Stimulated activated CD4-positive, alpha-beta T cell treated with anti-CD3 and anti-CD28 coated beads, TNF-alpha, amount 100 ng/mL, for 4 hours (primary cell): ENCODE measurements at places on chromosomes 7 and 10.
A peak's percentile ranks its signal among the peaks of the same experiment; 100 is the strongest.

- DNase-seq = no peak
Measured at GRCh38 chr10:35463878-35464277, 127.6 kb downstream of the CCNY start.

- no peak for DNase-seq
Measured at GRCh38 chr7:87354749-87355148, 9.3 kb downstream of the CROT start.

- no peak for DNase-seq
Measured at GRCh38 chr7:54921116-54921515, 97.7 kb upstream of the EGFR start.

GRCh38 chr7:130473876-130474275 lies 18.0 kb upstream of the MEST start:
- no peak for DNase-seq

DNA sequence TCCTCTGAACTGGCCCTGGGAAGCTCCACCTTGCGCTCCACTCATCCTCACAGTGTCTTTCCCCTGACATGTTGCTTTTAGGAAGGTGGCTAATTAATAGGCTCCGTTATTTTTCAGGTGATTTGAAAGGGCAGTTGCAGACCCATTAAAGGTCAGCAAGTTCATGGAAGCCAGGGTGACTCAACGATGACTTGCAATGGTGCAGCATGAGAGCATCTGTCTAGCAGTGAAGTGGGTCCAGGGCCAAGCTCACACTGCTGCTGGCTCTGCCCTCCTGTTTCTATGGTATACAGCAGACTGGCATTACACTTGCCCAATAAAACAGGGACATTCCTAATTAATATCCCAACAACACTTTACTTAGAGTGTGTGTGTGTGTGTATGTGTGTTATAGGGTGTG lies 68.8 kb upstream of the WDR11 start:
- DNase-seq = no peak

DNA sequence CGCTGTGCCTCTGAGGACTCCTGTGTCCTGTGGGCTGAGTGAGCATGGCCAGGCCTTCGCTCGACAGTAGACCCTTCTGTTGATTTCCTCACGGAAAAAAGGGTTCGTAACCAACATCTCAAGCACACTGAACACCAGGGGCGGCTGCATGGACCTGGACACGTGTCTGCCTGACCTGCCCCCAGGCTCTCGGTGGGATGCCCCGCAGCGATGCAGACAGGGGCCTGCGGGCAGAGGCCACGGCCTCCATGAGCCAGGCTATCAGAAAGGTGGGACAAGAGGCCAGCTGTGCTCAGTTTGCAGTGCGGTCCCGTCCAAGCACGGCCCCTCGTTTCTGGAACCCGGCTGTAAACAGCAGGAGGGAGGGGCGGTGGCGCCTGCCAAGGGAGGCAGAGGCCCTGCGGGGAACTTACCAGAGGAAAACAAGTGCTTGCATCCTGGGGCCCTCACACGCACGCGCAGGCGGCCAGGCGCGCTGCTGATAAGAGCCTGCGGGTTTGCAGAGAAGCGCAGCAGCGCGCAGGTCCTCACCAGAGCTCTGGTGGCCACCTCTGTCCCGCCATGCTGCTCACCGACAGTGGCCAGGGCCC lies 10.6 kb downstream of the GPR146 start:
- peak; percentile 25 for DNase-seq

DNA sequence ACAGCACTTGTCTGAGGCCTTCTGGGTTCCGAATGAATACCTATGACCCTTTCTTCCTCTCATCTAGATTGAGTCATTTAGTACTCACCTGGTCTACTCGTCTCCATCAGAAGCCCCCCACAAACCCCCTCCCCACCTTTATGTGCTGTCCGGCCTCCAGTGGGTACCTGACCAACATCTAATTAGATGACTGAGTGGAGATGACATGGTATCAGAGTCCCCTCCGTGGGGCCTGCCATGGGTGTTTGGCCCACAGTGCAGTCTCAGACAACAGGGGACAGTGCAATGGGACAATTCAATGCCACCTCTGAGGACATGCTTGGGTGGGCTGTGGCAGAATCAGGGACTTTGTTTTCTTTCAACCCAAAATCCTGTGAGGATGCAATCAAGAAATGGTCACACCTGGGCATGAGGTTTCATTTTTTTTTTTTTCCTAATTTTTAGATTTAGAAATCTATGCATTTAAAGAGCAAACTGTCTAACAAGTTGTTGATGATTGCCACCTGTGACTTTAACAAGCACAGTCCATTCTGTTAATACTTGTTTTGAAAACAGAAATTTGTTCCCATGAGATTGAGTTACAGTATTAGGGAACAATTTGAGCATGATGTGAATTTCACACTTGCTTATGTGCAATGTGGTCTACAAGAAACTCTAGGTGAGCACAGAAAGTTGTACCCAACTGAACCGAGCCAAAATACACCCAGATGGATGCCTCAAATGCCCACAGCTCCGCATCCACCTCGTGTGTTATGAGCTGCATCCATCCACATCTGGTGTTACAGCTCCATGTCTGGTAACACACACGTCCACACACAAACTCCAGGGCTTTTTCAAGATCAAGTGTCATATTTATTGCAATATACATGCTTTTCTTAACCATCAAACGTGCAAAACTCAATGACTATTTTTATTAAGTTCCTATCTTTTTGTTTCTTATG lies 27.5 kb downstream of the GPRIN2 start:
- DNase-seq = no peak

DNA sequence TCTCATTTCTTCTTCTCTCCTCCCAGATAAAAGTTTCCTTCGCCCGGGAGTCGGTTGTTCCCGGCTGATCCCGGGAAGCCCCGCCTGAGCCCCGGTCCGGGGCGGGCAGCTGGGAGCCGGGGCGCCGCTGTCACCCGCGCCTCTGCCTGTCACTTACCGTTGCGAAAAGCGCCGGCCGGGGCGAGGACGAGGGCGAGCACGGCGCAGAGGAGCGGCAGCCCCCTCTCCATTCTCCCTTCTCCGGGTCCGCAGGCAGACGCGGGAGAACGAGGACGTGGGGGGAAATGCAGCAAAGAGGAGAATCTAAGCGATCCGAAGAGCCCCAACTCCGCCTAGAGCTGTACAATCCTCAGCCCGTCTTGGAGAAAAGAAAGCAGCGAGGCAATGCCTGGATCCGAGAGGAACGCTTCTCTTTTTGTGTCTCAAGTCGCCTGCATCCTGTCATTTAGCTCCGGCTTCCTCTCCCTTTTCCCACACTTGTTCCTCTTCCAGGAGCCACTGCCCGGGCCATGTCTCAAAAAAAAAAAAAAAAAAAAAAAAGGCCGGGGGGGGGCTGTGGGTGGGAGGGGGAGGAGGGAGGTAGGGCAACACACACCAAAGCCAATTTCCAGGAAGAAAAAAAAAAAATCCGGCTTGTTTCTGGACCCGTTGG lies at the start of gene NRP1:
Gene NRP1 (minus strand): TSS at position 515 of the 652 bp plus-strand sequence. CDS start 285 bp downstream, at position 230.
- DNase-seq = no peak

- no peak for DNase-seq
Measured at GRCh38 chr10:63553473-63553872, 32.3 kb downstream of the REEP3 start.

DNA sequence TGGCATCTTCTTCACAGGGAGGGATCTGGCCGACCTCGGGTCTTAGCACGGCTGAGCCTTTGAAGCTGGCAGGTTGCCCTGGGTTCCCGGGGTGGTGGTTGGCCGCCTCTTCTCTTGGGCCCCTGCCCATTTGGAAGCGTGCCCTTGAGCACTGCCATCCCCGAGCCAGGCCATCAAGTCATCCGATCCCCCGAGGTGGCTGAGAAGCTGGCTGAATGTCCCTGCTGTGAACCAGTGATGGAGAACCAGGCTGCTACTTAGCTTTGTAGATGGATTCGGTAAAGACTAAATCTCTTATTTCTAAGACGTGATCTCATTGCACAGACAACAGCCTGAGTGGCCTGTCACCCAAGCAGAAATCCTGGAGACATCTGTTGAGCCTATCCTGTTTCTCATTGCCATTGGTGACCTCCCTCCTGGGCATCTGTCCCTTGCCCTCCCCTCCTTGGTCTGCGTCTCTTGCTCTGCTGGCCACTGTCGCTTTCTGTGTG lies 74.3 kb downstream of the GRK5 start:
- no peak for DNase-seq

DNA sequence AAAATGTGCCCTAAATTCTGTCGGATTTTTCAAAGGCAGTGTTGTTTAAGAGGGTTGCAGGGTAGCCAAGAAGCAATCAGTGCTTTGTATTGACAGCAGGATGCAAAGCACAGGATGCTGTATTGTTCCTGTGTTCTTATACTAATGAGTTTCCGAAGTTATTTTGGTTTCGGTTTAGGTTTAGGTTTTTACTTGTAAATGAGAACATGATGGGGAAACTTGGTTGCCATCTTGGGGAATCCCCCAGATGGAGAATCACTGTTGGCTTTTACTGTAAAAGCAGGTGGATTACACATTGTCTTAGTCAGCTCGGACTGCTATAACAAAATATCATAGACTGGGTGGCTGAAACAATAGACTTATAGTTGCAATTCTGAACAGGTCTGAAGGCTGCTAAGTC lies 72.1 kb downstream of the INHBA start:
- DNase-seq = no peak

GRCh38 chr7:64887756-64888508 lies 15.1 kb upstream of the ZNF273 start:
- DNase-seq = no peak

GRCh38 chr7:116357781-116358670 lies 141.5 kb upstream of the CAV2 start:
- DNase-seq = no peak

GRCh38 chr7:74002474-74003017 lies 25.4 kb upstream of the ELN start:
- DNase-seq = no peak

DNA sequence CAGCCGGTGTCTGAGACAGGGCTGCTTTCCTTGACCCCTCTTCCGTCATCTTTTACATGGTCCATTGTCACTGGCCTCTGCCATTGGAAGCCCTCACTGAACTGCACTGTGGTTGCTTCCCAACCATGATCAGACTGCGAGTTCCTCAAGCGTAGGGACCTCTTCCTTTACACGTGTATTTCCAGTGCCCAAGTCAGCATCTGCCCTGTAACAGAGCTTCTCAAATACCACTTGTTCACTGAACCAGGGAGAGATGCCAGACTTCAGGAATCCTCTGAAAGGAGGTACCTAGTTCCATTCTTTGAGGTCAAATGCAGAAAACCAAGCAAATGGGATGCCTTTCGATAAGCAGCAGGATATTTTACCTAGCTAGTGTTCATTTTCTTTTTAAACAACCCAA lies 145.1 kb downstream of the NRP1 start:
- DNase-seq = no peak

DNA sequence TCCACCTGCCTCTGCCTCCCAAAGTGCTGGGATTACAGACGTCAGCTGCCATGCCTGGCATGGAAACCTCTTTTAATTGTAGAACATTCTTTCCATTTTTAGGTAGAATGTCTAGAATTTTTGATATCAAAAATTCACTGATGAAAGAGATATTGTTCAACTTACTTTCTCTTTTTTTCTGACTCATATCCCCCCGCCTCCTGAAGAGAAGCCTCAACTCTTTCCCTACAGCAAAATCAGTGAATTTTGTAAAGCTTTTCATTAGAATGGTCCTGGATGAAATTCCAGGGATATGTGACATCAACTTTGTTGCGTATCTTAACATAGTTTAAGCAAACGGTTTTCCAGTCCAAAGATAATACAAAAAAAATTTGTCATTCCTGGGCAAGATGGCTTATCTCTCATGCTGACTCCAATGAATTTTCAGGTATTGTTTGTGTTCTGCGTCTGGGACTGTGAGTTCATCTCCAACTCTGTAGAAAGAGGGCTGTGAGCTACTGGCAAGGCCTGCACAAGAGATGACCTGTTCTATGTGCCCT lies 256.8 kb downstream of the BMPER start:
- no peak for DNase-seq

DNA sequence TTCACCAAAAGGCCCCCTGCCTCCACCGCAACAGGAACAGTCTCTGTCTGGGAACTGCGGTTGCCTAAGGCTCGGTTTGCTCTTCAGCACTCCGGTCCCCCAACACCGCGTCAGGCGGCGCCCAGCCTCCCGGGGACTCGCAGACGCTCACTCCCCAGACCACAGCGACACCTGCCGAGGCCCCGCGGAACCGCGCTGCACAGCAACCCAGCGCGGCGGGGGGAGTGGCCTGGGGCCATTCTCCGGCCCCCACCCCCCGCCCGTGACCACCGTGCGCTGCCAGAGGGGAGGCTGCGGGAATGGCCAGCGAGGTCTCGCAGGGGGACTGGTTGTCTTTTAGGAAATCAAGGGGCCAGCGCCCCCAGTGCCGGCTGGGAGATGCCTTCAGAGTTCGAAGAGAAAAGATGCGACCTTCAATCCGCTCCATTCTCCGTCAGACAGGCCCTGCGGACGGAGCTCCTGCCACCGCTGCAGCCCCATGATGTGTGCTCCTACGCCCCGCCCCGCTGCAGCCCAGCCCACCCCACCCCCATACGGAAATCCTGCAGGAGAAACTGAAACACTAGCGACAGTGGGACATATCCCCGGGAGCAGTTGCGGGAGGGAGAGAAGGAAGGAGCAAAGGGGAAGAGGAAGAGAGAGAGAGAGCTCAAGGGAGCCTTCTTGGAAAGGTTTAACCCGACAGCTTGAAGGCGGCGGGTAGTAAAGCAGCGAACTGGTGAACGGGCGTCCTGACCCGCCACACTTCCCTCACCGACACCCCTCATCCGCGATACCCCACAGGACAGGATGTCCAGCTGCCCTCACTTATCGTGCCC lies 137.4 kb upstream of the CDCA7L start:
- peak; percentile 75 for DNase-seq

DNA sequence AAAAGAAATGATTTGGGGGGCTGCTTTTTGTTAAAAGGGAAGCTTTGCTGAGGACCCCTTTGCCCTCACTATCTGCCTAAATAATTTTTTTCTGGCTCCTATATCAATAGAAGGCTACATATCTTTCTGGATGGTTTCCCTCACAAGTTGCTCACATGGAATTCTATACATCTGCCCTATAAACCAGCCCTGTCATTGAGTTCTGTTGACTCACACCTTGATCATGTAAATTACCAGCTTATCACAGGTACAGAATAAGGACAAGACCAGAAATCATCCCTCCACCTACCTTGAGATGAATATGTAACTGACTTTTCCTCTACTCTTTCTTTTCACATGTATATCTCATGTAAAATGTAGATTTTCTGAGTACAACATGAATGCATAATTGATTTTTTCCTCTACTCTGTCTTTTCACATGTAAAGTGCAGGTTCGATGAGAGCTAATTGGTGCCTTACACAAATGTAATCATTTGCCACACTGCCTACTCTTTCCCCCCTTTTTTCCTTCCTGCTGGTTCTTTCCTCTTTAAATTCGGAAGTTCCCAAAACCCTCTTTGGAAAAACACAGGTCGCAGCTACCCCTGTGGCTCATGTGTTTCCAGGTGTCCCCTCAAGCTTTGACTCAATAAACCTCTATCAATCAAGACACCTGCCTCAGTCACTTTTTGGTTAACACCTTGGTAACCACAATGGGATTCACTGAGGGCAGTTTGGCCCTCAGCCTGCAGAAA lies 12.5 kb downstream of the CYP3A43 start:
- no peak for DNase-seq

GRCh38 chr7:36986511-36986933 lies 262.2 kb upstream of the AOAH start:
- no peak for DNase-seq

GRCh38 chr10:62527019-62527827 lies 153.1 kb downstream of the ZNF365 start:
- DNase-seq = no peak

- no peak for DNase-seq
Measured at GRCh38 chr7:127710635-127711034, 58.6 kb downstream of the SND1 start.

GRCh38 chr10:85916286-85916685 lies 450.3 kb downstream of the GRID1 start:
- DNase-seq = no peak

- DNase-seq = no peak
Measured at GRCh38 chr10:71816421-71816851, 34.6 kb downstream of the PSAP start.

GRCh38 chr7:143978585-143978984 lies 21.5 kb upstream of the OR6B1 start:
- no peak for DNase-seq
